ENCODE measurements at places on chromosomes 6 and 20. TPM values are rescaled to one million over a fixed set of nuclear protein-coding genes. Genes with fewer than 3 reads are reported as not detected.

DNA sequence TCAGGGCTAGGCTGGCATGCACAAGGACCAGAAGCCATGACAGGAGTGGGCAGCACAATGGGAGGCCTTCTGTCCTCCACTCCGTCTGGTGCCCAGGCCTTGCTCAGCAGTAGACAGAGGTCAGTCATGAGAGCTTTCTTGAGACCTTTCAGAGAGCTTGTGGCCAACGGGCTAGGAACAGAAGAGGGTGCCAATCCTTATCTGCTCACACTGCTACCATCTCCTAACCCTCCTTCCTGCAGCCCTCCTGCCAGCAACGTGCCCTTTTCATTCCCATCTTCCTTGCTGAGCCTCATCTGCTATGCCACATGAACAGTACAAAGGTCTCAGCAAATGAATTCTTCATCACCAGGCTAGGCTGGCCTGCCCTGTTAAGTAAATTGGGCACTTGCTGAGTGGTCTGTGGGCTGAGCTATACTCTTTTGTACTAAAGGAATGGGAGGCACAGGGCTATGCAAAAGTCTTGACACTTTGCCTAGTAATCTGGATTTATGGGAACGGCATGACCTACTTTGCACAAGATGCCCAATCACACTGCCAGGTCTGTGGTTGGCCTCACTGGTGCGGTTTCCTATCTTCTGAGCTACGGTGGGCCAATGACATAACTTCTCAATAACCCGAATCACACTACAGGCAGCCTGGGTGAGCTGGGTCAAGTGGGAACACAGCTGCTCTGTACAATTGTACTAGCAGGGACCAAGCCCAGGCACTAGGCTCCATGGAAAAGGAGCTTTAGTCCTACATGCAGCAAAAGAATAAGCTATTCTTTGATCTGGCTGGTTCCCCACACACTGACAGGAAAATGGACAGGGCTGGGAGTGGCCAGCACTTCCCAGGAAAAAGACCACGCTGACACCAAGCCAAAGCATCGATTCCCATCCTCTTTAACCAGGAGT, 47.8 kb downstream of the ELOVL5 start:
- H3K36me3 ChIP-seq = no peaks in the 10 kb centered on the region
- H3K27me3 ChIP-seq = no peaks in the 10 kb centered on the region
- peak overlapping the region; percentile 47 for H3K27ac ChIP-seq
- no peak for DNase-seq
- peaks cover 20% of the 10 kb centered on the region for H3K4me1 ChIP-seq

The NECAB3 gene
- total RNA-seq = 50.6 TPM

The FAM83C gene
- not detected for total RNA-seq

The SULF2 gene
- 49.0 TPM for total RNA-seq

DNA sequence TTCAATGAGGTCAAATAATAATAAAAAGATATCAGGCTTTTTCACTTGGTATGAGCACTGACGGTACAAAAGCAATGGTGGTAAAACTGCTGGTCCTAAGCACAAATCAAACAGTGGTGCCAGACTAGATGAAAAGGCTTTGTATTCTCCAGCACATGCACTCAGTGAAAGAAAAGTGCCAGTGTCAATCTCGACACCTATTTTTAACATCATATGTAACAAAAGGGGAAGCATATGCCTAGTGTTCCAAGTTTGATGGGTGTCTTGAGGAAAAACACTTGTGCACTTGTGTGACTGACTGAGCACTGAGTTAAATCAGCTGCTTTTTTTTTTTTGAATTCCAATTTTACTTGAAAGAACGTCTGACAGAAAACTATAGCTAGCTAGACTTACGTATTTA, 27.3 kb downstream of the MED23 start:
- no peaks in the 10 kb centered on the region for H3K27me3 ChIP-seq
- no peak for DNase-seq

- no peaks in the 10 kb centered on the region for H3K4me1 ChIP-seq
- H3K4me3 ChIP-seq = no peak overlapping the region
- no peaks in the 10 kb centered on the region for H3K36me3 ChIP-seq
Measured at GRCh38 chr6:63941747-63942470, 306.3 kb downstream of the PHF3 start.

All from hepatocyte (in vitro differentiated cells).